Activated naive CD4-positive, alpha-beta T cell (primary cell): ENCODE measurements at places on chromosomes 5 and 9.

DNA sequence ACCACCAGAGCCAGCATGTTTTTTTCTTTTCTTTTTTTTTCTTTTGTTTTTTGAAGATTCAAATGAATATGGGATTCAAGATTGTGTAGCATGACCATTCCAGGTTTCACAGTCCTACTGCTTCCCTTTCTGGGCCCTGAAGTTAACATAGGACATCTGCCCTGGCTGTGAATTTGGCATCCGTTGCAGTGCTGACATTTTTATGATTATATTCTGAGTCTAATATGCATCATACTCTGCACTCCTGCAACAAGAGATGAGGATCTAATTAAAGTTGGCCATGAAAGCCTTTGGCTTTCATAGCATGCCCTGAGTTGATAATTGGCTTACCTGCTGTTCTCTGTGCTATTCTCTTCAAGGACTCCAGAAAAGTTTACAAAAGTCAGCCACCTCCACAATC lies 29.8 kb downstream of the C5orf22 start:
- no peak for DNase-seq

- no peak for DNase-seq
These were observed 102.2 kb upstream of the KLF4 start for GRCh38 chr9:107591781-107592180.

DNA sequence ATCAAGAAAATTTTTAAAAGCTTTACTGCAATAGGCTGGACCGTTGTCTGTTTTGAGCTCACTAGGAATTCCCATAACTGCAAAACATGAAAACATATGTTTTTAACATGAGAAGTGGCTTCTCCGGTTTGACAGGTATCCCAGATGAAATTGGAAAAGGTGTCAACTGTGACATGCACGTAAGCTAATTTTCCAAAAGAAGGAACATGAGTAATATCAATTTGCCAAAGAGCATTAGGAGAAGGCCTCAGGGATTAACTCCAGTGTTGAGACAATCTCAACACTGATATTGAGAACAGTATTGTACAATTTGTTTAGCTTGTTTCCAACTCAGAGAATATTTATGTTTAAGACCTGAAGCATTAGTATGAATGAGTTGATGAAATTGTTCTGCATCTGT lies 215.5 kb upstream of the KCNN2 start:
- no peak for DNase-seq

- no peak for DNase-seq
These were observed 268.4 kb downstream of the PLK2 start for GRCh38 chr5:58191443-58191842.

- DNase-seq, result no peak
These were observed 165.5 kb upstream of the NFIL3 start for GRCh38 chr9:91589101-91589553.

DNA sequence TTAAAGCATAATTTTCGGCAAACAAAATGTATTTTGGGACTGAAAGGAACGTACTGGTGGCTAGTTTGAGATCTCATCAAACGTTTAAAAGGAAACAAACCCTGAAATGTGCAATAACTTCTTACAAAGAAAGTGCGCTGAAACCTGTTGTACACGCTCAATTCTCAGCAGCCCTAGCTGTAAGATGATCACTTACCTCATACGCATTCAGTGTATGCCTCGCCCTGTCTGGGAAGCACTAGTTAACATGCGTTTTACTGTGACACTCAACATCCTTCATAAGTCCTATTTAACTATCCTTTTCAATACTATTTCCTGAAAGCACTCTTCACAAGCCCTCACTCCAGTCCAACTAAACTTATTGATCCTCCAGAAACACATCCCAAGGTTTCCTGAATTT lies 485.0 kb upstream of the EDIL3 start:
- DNase-seq, result no peak

GRCh38 chr5:179310439-179311090 lies 34.7 kb downstream of the ADAMTS2 start:
- no peak for DNase-seq
